Stimulated activated CD8-positive, alpha-beta memory T cell treated with anti-CD3 and anti-CD28 coated beads, Interleukin-12 subunit alpha, Interleukin-12 subunit beta, amount 100 ng/mL, for 1 hour (primary cell): ENCODE measurements at places on chromosomes 3 and 15.
A peak's percentile ranks its signal among the peaks of the same experiment; 100 is the strongest.

GRCh38 chr3:198061119-198062067, 101.4 kb downstream of the LMLN start:
- DNase-seq: no peak

DNA sequence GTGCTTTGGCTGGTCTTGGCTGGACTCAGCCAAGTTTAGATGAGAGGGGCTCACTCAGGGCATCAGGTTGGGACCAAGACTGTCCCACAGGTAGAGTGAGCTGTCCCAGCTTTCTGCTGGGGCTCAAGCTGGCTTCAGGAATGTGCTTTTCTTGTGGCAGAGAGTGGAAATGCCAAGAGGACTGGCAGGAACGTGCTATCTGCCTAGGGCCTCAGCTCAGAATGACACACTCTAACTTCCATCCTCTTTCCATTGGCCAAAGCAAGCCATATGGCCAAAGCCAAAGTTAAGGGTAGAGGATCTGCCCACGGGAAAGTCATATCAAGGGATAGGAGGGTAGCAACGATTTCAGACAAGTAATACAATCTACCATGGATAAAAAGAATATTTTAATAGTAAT, 178.8 kb downstream of the ABHD5 start:
- no peak for DNase-seq

DNA sequence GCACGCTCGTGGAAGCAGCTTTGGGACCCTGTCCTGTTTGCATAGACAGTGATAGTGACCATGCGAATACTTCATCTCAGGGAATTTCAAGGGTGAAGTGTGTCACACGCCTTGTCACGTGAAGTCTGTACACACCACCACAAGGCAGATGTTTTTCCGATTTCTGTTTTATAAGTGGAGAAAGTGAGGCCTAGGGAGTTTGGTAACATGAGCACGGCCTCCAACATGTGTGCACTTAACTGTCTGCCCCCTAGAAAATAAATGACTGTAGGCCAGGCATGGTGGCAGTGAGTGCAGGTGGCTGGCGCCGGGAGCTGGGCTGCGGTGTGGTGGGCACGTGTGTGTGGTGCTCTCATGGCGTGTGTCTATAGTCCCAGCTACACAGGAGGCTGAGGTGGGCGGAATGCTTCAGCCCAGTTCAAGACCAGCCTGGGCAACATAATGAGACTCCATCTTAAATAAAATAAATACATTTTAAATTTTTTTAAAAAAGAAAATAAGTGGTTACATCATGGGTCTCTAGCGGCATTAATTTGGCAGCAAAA, 42.0 kb downstream of the WHAMM start:
- DNase-seq: no peak

GRCh38 chr3:20769430-20769829, 583.4 kb upstream of the SGO1 start:
- no peak for DNase-seq

- no peak for DNase-seq
Observed at GRCh38 chr3:14300721-14301399, 101.5 kb upstream of the SLC6A6 start.

DNA sequence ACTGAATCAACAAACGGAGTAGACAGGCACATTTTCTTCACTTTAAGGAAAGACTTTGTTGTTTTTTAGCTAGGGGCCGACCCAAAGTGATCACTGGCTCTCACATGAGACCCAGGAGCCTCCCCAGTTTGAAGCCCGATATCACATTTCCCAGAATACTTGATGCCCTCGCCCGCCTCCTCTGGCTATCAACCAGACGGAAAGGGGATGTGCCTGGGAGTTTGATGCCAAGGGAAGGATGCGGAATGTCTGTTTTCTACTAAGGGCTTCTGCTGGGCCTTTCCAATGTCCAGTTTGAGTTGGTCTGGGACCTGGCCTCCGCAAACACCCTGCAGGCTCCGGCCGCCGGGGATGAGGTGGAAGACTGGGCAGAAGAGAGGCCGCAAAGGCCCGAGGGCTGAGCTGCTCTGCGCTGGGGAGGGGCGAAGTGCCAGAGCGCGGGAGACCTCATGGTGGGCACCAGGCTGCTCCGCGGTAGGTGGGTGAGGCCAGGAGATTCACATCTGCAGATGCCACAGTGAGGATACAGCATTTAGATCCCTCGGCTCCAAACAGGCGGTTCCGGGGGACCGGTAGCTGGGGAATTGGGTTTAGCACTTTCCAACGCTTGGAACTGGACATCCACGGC, 491 bp upstream of the ZNF774 start:
- no peak for DNase-seq

DNA sequence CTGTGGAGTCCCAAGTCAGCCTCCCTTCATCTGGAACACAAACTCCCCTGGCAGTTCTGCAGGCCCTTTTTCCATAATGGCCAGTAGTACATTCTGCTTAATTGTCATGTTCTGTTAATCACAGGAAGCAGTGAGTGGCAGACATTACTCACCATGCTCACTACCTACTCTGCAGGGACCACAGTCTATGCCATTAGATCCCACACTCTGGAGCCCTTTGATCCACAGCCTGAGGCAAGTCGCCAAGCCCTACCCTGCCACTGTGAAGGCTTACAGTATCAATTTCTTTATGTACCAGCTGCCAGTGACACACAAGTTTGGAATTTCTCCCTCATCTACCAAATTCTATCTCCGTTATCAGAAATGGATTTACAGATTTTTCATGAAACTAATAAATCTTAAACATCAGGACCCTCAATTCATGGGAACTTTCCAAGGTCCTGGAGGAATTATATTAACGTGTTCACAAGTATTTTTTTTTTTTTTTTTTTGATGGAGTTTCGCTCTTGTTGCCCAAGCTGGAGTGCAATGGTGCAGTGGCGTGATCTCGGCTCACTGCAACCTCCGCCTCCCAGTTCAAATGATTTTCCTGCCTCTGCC, 20.6 kb upstream of the WWTR1 start:
- DNase-seq: no peak

DNA sequence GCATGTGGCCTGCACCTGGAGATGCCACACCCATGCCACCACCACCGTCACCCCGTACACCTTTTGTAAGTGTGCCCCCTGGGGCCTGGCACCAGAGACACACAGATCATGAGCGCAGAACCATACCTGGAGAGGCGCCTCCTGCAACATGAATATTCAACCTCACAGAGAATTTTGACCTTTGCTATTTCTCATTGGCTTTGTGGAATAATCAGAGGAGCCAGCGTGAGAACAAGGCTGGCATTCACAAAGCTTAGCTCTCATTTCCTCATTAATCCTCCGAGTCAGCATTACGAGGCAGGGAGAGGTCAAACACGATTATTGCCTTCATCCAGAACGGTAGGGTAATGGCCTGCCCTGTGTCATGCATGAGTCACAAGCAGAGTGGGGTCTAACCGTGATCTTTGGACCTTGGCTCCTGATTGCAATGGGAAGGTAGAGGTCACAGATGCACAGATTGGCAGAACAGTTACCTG, 73.0 kb upstream of the POMGNT2 start:
- no peak for DNase-seq

- DNase-seq: no peak
Observed at GRCh38 chr3:42061713-42062380, 29.3 kb upstream of the TRAK1 start.

GRCh38 chr3:32240159-32240545, 1.7 kb downstream of the CMTM8 start:
- DNase-seq: peak; percentile 24

GRCh38 chr3:4823385-4823784, 155.9 kb upstream of the BHLHE40 start:
- DNase-seq: no peak

GRCh38 chr3:99637368-99638111, 854 bp upstream of the COL8A1 start:
- no peak for DNase-seq

DNA sequence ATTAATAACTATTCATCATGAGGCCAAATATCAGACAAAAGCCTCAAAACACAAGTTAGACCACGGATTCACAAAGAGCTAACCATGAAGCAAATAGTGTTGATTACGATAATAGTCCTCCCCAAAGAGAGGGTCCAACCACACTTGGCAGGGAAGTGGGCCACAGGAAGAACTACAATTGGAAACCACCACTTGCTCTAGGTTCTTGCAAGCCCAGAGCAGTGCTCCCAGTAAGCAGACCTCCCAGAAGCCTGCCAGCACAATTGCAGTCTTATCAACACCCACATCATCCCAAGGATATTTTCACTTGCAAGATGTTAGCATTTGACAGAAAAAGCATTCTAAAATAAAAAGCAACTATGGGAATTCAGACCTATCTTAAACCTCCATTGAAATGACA, 11.3 kb downstream of the SETD2 start:
- no peak for DNase-seq

DNA sequence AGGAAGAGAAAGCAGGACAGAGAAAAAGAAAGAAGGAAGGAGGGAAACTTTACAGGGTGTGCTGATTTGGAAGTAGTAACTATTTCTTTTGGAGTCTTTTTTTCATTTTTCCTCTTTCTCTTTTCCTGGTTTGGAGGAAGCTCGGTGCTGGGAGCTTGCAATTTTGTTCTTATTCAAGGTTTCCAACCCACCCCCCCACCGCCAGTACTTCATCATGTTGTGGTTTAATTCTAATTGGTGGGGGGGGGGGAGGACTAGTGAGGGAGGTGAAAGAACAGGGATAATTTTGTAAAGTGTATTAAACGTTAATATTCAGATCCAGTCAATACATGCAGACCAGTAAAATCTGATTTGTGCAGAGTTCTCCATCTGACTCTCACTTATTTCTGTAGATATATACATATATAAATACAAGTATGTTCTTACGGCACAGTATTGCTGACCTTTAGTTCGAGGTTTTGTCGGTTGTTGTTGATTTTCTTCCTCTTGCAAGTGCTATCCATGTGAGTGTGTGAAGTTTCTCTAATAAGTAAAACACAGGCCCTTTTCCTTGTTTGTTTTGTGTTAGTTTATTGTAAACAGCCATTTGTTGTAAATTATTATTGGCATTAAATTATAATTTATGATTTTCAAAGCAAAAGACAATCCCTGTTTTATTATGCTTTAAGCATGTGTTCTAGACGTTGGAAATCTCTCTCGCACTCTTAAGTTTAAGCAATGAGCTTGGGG, 9.3 kb downstream of the NR2F2 start:
- DNase-seq: no peak

- no peak for DNase-seq
Observed at GRCh38 chr3:176174060-176174459, 1023.2 kb downstream of the TBL1XR1 start.

DNA sequence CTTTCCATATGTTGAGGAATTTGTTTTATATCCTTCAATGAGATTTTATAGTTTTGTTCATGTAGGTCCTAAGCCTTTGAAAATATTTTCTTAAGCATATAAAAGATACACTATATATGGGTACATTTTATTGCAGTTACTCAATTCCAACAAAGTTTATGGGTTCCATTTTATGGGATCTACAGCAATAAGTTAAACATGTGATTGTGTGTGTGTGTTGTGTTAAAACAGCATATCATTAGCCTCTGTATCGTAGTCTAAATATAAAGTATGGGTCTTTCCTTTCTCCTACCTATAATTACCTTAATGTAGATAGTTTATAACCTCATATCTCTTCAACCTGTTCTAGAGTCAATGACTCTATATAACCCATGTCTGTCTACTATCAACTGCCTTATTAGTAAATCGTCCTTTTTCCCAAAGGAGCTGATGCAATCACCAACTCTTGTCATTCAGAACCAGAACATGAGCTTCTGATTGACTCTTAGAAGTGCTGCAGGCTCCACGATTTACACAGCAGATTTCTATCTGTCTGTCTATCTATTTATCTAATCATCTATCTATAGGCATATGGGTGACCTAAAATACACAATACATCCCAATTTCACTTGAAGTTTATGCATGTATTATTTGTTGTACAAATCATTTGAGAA, 512.6 kb upstream of the CBLB start:
- DNase-seq: no peak

DNA sequence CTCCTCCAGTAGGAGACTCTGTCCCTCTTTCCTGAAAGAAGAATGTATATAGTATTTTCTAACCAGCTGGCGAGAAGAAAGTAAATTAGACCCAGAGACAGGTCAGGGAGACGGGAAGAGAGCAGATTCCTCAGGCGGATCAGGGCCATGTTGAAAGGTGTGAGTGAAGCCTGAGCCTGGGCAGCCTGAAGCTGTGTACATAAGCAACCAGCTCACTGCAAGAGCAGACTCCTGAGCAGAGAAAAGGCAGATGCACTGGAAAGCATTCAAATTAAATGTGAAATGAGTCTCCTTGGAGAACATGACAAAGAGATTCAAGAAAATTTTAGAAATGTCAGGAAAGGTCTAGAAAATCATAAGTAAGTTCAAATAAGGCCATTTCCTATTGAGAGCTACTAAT, 165.8 kb downstream of the GOLIM4 start:
- no peak for DNase-seq

- peak; percentile 42 for DNase-seq
Observed at GRCh38 chr3:71488391-71488809, 95.1 kb downstream of the FOXP1 start.

- DNase-seq: no peak
Observed at GRCh38 chr15:83694015-83694414, 40.1 kb downstream of the ADAMTSL3 start.

DNA sequence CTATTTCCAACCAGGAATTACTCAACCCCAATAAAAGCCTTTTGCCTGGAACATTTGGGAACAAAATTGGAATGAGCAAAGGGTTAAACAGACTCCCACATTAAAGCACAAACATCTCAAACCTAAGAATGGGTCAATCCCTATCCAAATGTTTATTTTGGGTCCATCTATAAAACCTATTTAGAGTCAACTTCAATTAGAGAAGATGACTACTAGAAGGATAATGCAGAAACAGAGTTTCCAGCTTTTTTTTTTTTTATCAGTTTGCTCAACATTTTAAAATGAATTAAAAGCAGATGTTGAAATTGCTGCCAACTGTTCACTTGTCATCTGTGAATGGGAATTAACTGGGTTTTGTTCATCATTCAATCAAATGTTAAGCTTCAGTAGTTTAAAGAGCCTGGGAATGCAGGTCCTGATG, 4.1 kb upstream of the TBC1D23 start:
- no peak for DNase-seq

DNA sequence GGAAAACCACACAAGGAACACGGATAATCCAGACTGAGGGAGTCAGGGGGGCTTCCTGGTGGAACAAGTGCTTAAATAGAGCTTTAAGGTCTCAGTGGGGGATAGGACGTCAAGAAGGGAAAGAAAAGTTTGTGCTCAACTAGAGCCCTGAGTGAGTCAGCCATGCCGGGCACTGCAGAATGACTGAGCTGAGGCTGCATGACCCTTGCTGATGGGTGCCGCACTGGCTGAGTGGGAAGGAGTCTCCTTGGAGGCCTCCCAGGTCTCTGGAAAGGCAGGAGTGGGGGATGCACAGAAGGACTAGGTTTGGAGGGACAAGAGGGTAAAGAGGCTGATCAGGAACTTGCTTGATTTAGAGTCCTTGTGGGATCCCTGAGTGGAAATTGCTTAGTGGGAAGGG, 150.3 kb downstream of the RPLP1 start:
- no peak for DNase-seq

DNA sequence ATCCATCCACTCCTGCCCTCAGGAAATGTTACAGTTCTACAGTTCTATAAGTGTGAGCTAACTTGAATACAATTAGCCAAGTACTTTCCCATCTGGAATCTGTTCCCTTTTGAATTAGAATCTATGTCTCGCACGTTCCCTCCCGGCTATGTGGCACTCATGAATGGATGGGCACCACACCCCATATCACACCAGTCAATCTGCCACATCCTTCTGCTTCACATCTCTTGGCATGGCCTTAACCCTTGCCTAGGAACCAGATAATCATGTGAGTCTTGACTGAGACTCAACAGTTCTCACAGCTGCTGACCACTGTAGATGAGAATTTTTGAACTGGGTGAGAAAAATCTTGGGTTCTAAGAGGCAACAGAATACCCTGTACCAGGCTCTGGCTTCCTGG, 180.2 kb downstream of the TNIK start:
- no peak for DNase-seq

GRCh38 chr3:51035630-51036029, 349.5 kb upstream of the MANF start:
- no peak for DNase-seq
